ENCODE measurements at places on chromosomes 3 and 15.

- DNase-seq: no peak
These were observed 150.9 kb upstream of the ATP10A start for GRCh38 chr15:26013981-26014380.

- no peak for DNase-seq
These were observed at the start of gene TRAT1 for GRCh38 chr3:108822123-108822897. TRAT1 (plus strand) TSS chr3:108822786; CDS start chr3:108822928, 142 bp downstream.

DNA sequence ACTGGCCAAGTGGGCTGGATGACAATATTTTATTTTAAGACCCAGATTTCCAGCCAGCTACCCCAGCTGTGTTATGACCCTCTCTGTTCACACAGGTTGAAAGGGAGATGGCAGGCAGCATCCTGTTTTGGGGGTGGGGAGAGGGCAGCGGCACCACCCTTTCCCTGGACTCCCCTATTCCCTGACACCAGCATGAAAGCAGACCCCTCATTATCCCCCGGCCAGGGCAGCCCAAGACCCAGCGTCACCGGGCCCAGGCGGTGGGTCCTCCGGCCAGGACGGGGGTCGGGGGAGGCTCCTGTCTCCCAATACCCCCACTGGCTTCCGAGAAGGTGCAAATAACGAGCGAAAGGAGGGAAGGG, 127.6 kb upstream of the MEF2A start:
- DNase-seq: no peak

DNA sequence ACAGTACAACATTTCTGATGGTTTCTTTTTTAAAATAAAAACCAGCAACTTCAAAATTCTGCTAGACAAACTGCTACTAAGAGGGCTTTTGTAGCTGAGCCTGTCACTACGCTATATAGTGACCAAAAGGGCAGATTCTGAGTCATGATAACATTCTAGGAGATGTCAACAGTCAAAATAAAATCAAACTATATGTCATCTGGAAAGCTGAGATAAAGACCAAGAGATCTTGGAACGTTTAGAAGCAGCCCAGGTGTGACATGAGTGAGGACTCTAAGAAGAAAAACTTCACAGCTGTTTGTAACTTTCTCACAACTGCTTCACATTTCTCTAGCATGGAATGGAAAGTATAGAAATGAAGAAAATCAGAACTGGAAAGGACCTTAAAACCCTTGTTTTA, 84.6 kb downstream of the FILIP1L start:
- no peak for DNase-seq

GRCh38 chr3:182618981-182619591, 174.2 kb upstream of the ATP11B start:
- DNase-seq: no peak

GRCh38 chr3:75737831-75738493, 47.4 kb downstream of the ZNF717 start:
- DNase-seq: no peak

Measured in cortex of kidney (tissue), 1 donor.